Activated CD8-positive, alpha-beta memory T cell treated with anti-CD3 and anti-CD28 coated beads for 1 hour (primary cell): ENCODE measurements at places on chromosomes 7 and 10.

DNA sequence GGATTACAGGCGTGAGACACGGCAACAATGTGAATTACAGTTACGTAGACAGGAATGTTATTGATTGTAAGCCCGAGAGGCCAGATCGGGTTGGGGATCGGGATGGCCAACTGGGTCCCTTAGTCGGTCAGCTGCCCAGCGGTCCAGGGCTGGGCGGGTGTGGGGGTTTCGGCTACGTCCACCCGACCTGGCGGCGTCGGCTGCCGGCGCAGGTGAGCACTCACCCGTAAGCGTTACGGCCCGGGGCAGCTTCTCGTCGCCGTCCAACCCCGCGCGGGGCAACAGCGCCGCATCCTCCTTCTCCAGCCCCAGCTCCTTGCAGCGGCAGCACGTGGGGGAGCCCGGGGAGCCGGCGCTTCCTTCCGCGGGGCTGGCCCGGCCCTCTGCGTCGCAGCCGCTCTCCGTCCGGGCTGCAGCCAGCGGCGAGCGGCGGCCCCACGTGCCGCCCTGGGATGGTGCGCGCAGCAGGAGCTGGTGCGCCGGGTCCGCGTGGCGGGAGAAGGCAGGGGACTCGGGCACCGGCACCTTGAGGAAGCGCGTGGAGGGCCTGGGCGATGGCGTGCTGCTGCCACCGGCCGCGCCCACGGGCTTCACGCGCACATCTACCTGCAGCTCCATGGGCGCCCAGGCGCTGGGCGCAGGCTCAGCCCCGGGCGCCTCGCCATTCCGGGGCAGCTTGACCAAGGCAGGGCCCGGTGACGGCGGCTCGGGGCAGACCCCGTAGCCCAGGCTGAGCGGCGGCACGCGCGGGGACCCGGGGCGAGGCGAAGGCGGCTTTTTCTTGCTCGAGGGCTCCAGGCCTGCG is 609 bp downstream of the KLRG2 start:
- DNase-seq, result no peak

- no peak for DNase-seq
These were observed 339.1 kb downstream of the ATRNL1 start for GRCh38 chr10:115432188-115432819.

DNA sequence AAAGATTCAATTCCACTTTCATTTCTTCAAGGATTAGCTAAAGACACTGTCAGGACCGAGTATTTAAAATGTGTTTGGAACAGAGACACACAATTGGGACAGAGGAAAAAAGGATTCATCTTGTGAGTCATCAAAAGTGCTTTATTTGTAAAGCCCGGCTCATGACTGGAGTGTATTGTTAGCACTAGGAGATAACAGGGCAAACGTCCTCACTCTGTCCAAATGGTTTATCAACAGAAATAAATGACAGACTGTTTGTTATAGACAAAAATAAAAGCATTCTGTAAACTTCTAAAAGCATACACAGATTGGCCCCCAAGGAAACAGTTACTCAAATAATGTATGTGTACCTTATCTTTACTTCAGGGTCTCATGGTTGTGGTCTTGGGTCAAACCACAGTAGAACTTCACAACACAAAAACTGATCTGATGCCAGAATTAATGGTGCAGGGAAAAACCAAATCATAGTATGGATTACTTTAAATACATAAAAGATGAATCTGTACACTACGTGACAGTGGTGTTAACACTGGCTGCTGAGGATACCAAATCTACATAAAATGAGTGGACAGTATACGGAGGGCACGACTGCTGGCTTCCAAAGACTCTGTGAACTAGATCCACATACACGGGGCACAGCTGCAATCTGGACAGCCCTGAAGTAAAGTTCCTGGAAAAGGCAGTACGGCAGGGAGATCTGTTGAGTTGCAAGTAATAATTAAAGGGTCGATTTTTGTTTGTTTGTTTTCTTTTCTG is 179.4 kb downstream of the PIP4K2A start:
- DNase-seq, result no peak

DNA sequence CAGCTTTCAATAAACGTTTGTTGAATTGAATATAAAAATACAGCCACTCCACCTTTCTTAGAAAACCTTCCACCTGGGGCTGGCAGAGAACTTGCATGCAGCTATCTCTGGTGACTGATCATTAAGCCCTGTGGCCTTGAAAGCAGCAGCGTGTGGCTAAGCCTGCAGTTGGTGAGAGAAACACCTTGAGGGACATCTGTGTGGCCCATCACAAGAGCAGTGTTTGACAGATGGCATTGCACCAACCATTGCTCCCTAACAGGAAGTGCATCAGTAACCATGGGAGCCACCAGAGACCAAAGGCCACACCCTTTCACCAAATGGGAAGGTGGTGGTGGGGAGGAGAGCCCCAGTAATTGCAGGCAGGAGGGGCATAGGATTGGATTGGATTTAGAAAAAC is 22.4 kb downstream of the RHOBTB1 start:
- no peak for DNase-seq

DNA sequence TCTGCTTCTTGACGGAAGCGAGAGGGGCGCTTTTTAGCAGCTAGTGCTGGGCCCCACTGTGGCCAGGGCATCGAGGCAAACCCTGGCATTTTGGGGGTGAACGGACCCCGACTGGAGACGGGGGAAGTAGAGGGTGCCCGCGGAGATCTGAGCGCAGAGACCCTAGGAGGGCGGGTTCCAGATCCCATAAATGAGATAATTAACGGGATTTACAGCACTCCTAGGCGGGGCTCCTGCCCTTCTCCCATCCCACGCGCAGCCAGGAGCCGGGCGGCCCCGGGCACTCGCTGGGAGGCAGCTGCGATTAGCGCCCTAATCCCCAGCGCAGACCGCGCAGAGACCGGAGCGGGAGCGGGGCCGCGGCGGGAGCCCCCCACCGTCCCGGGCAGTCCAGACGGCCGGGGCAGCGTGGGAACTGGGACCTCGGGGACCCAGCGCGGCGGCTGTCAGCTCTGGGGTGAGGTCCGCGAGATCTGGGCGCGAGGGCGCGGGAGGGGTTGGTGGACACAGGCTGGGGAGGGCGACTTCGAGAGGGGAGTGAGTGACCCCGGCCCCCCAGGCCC is 735 bp downstream of the JCAD start:
- no peak for DNase-seq

- DNase-seq, result no peak
These were observed 26.0 kb downstream of the MKRN1 start for GRCh38 chr7:140453273-140453672.

- no peak for DNase-seq
These were observed 108.9 kb downstream of the UPF2 start for GRCh38 chr10:11933577-11934223.

GRCh38 chr10:91198781-91199180 is 21.7 kb upstream of the PCGF5 start:
- DNase-seq, result no peak

DNA sequence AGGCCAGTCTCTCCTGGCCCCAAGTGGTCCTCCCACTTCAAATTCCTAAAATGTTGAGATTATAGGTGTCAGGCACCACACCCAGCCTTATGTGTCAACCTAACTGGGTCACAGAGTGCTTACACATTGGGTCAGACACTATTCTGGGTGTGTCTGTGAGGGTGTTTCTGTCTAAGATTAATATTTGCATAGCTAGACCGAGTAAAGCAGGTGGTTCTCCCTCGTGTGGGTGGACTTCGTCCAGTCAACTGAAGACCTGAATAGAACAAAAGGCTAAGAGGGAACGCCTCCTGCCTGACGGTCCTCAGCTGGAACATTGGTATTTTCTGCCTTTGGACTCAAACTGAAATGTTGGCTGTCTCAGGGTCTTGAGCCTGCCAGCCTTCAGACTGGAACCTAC is 11.5 kb downstream of the PPIF start:
- no peak for DNase-seq

DNA sequence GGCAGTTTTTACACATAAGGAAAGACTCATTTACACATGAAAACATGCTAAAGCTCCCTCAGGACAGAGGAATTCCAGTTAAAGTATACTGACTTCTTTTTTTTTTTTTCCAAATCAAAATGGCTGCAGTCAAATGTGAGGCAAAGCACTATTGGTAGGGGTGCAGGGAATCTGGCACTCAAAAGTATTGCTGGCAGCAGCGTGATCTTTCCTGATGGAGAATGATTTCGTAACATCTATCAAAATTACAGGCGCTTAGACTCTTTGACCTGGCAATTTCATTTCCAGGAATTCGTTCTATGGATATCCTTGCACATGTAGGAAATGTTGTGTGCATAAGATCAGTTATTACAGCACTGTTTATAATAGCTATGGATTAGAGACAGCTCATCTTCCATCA is 65.7 kb downstream of the VSTM4 start:
- DNase-seq, result no peak

- DNase-seq, result no peak
These were observed 8.1 kb downstream of the IRF5 start for GRCh38 chr7:128945668-128946366.

DNA sequence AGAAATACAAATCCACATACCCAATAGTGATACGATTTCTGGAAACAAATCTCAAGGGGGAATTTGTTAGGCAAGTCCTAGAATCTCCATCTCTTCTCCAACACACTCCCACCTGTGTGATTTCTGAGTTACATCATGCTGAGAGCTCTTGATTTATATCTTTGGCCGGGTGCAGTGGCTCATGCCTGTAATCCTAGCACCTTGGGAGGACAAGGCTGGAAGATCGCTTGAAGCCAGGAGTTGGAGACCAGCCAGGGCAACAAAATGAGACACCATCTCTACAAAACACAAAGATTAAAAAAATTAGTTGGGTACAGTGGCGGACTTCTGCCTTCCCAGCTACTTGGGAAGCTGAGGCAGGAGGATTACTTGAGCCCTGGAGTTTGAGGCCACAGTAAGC is 1.5 kb upstream of the MTPN start:
- no peak for DNase-seq

- no peak for DNase-seq
These were observed 685.7 kb upstream of the IGFBP3 start for GRCh38 chr7:46606761-46607160.

DNA sequence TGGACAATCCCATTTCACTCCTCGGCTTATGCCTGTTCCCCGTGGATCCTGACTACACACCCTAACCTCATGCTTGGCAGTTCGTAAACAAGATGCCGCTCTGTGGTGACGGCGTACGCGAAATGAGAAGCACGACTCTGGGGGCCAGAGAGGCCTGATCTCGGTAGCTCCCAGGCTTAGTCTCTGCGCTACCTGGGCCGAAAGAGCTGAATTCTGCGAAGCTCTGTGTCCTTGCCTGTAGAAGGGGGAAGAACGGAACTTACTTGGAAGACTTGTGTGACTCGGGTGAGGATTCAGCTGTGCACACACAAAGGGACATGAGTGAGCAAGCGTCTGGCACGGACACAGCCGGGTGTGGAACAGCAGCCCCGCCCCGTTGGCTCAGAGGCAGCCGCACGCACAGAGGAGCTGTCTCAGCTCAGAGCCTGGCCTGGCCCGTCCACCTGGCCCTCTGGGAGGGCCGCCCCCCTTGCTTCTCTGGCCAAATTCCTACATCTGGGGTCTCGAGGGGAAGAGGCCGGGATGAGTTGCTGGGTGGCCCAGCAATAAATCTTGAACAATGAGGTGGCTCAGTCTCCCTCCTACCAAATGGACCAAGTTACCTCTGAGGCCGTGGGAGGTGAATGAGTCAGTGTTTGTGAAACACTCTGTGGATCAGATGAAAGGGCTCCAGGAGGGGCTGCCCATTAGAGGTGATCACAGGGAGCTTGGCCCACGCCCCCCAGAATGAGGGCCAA is 83.8 kb downstream of the PDGFA start:
- no peak for DNase-seq

- DNase-seq, result no peak
These were observed 11.5 kb upstream of the DLD start for GRCh38 chr7:107879400-107880035.

DNA sequence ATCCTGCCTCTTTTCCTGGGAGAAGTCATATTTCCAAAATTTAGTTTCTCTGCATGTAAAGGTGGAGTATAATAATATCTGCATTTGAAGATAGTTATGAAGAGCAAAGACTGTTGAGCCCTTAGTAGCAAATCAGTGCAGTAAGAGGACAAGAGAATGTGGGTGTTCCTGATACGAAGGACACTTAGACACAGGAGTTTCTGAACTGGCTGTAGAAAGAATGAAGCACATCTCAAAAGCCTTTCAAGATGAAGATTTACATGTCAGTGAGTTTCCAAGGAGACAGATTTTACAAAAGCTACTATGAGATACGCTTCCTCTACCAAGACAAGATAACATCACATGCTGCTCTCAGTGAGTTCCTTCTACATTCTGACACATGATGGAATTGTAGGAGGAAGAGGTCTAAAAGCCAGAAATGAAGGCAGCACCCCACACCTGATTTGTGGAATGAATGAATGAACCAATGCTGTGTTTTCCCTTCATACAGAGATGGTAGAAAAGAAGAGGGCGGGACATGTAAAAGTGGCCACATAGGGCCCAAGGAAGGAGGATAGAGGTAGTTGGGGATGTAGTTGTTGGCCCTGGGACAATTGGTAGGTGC is 173.6 kb upstream of the PDE1C start:
- no peak for DNase-seq

DNA sequence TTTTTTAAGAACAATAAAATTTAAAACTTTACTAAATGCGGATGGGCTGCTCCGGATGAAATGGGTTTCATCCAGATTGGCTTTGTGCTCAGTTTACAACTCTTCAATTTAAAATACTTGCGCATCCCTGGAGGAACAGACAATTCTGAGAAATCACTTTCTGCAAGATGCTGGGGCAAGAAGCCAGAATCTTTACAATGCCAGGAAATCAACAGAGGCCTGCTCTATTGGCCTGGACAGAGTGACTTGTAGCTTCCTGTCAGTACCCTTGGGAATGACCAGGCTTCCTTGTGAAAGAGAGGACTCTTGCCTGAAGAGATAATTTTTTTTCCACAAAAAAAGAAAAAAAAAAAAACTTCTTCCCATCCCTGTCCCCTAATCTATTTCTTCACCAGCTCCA is 3.9 kb upstream of the FAM13C start:
- DNase-seq, result no peak

- DNase-seq, result no peak
These were observed 6.4 kb upstream of the IGFBP1 start for GRCh38 chr7:45881759-45882464.

GRCh38 chr7:105309235-105310169 is 79.2 kb downstream of the SRPK2 start:
- no peak for DNase-seq

DNA sequence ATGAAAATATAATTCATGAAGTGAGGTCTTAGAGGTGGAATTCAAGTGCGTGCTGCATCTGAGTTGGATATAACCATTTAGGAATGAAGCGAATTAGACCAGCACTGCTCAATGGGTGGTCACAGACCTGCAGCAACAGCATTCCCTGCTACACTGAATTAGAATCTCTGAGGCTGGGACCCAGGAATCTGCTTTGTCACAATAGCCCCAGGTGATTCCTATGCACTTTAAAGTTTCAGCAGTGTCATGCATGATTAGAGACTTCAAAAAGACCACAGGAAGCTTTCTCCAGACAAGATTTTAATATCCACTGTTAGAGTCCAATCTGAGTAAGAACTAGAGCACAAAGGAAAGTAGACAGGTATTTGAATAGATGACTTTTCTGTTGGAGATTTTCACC is 352.8 kb upstream of the VSTM2A start:
- DNase-seq, result no peak

DNA sequence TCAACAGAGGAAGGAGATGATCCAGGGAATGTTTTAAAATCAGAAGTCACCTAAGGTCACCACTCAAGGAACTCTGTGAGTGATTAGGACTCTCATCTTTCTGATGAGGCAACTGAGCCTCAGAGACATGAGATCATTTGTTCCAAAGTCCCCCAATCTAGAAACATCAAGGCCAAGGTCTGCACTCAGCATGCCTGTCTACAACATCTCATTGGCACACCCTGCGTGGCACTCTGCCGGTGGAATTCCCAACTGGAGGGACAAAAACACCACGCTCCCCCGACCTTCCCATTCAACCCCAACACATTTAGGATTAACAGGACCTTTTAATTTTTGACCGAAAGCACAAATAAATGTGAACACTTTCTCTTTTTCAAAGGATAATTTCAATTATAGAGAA is 31.4 kb downstream of the CPXM2 start:
- no peak for DNase-seq
